8988T (cell line): ENCODE measurements at places on chromosomes 3 and 15.

DNA sequence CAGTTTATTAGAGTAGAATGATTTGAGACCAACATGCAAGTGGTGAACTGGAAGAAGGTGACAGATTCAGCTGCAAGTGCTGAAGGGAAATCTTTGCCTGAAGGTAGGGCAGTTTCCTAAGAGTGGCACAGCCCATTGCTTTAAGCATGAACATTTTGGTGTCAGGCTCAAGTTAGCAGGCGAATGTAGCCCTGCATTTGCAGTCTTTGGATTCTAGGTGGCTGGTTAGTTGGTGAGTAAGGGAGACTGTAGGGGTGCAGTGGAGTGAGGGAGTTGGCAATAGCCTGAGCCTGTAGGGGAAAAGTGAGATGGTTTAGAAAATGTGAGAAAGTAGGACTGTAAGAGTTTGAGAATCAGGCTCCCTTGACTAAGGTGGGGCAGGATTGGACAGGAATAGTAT lies 29.7 kb downstream of the UBE2E2 start:
- DNase-seq, result no peak

DNA sequence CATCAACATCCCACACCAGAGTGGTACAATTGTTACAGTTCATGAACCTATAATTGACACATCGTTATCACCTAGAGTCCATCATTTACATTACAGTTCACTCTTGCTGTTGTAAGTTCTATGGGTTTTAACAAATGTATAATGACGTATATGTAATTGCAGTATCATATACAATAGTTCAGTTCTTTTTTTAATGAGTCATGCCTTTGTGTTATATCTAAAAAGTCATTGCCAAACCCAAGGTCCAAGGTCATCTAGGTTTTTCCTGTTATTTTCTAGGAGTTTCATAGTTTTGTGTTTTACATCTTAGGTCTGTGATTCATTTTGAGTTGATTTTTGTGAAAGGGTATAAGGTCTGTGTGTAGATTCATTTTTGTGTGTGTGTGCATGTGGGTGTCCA lies 160.9 kb upstream of the GALNT15 start:
- no peak for DNase-seq

DNA sequence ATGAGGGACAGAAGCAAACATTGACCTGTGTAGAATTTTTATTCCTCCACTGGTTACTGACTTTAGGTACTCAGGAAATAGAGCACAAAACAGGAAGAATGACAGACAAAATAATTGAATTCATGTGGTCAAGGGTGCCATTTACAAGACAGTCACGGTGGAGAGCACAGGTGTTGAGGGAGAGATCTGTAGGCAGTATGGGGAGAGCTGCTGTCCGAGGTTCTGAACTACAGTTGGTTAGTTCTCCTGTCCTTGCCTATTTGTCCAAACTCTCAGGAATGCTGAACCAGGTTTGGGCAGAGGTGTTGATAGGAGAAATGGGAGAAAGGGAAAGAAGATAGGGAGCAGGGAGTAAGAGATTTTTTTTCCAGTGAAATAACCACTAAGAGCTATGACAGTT lies 178.5 kb upstream of the ZBTB20 start:
- no peak for DNase-seq

DNA sequence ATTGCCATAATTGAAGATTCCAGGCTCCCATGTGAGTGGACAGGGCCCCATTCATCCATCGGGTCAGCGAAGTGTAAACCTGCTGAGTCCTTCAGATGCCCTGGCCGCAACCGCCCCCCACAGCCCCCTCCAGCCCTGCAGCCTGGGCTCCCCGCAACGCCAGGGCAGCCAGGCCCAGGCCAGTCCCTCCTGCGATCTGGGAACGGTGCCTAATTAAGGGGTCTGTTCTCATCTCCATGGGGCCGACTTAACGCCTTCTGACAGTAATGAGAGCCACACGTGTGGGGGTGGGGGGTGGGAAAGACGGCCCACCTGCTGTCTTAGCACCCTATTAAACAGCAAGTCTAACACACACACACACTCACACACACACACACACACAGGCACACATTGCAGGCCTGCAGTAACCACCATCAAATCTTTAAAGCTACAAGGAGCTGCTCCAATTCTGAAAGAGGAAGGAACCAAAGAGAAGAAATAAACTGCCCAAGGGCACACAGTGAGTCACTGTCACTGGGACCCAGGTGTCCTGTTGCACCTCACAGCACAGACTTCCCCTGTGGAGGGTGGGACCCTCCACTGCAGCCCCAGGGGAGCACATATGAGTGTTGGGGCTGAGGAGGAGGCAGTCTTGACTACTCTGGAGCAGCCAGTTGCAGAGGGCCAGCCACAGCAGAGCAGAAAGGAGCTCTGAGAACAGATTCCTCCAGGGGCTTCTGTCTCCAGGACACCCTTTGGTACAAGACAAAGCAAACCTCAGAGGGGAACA lies 31.8 kb upstream of the HES1 start:
- DNase-seq, result no peak

DNA sequence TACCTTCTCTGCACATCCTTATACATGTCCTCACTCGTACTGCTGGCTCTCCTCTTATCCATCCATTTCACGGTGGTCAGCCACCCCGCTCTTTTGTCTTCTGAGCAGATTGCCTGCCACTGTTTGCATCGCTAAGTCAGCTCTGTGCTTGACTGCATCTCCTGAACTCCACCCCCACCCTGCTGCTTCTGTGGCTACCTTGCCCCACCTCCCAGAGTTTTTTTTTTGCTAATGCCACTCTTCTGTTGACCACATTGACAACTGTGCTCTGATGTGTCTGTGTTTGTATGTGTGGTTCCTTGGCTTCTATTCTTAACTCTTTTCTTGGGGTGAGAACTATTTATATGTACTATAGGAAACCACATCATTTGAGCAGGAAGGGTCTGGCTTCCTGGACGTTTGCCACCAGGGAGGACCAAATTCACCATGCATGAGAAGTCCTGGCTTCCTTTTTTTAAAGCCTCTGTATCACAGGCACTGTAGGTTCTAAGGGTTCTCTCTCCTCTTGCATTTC lies 12.8 kb upstream of the MTMR10 start:
- no peak for DNase-seq

GRCh38 chr3:108223928-108224327 lies 1.7 kb upstream of the IFT57 start:
- DNase-seq, result no peak

- DNase-seq, result peak; percentile 89
Observed at GRCh38 chr15:89750560-89751542, at the start of gene MESP1. Gene MESP1 (minus strand): TSS chr15:89751249. CDS start chr15:89751231, 18 bp downstream.

- DNase-seq, result no peak
Observed at GRCh38 chr3:141901914-141902313, 25.5 kb downstream of the ATP1B3 start.
